Activated naive CD8-positive, alpha-beta T cell treated with anti-CD3 and anti-CD28 coated beads for 36 hours (primary cell): ENCODE measurements at places on chromosomes 6 and 20. TPM values are rescaled to one million over a fixed set of nuclear protein-coding genes. Genes with fewer than 3 reads are reported as not detected.
A peak's percentile ranks its signal among the peaks of the same experiment; 100 is the strongest.

DNA sequence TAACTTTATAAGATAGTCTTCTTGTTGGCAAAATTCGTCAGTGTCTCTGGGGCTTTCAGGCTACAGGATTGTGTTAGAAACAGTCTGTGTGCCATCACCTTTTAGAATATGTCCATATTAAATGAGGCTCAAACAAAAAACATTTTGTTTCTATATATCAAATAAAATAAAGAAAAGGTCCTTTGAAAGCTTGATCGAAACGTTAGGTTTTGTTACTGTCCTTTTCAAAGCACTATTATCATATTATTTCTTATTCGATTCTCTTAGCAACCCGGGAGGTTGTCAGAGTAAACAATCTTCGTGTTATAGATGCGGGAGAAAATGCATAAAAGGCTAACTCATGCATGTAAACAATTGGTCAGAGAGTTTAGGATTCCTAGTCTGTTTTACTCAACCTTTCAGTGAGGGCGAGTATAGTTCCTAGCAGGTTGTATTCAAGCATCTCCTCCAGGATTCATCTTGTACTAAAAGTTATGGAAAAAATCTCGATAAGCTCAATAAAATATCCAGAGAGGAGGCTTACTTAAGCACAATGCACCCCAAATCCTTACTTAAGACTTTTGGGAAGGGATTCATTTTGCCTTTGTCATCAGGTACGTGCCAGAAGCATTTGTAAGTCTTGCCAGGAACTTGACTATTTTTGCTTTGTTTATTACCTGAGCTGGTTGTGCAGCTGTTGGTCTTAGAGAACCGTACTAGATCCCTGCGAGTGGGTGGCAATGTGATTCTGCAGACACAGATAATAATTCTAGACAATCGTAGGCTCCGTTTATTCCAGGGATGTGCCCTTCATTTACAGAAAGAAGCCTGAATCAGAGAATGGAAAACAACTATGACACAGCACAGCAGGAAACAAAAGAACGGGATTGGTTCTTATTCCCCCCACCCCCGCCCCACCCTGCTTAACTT is 159.6 kb upstream of the ZNF217 start:
- no peak for DNase-seq

GRCh38 chr6:36666287-36666686 is 12.2 kb upstream of the CDKN1A start:
- no peak for DNase-seq

- DNase-seq, result no peak
These were observed 9.6 kb upstream of the HSF2 start for GRCh38 chr6:122389704-122390372.

DNA sequence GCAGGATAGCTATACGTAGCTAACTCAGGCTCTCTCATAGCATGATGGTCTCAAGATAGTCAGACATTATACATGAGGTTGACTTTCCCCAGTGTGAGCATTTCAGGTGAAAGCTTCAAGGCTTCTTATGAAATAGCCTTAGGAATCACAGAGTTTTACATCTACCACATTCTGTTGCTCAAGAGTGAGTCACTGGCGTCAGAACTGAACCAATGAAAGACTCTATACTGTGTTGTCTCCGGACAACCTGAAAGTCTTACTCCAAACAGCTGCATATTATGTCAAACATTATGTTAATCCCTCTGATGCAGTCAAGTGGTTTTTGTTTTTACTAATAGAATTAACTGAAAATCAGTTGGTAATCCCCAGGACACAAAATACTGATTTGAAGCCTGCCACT is 79.8 kb upstream of the TRDN start:
- DNase-seq, result no peak

GRCh38 chr20:41359541-41360011 is 7.0 kb downstream of the EMILIN3 start:
- no peak for DNase-seq

BIRC7 gene
- 0.34 TPM for total RNA-seq

GRCh38 chr6:163719028-163719742 is 304.7 kb downstream of the QKI start:
- DNase-seq, result no peak

CTAGE9 gene
- total RNA-seq, result not detected

DNA sequence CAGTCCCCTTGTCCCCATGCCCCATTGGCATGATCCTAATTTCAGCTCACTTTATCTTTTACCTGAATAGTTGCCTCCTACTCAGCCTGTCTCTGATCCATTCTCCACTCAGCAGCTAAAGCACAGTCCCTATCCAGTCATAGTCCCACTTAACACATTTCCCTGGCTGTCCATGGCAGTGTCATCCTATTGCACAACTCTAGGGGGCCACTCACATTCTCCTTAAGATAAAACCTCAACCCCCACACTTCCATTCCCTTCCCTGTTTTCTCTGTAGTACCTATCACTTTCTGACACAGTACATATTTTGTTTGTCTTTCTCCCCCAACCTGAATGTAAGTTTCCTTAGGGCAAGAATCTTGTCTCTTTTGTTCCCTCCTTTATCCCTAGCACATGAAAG is 220.9 kb upstream of the PLN start:
- DNase-seq, result no peak

DNA sequence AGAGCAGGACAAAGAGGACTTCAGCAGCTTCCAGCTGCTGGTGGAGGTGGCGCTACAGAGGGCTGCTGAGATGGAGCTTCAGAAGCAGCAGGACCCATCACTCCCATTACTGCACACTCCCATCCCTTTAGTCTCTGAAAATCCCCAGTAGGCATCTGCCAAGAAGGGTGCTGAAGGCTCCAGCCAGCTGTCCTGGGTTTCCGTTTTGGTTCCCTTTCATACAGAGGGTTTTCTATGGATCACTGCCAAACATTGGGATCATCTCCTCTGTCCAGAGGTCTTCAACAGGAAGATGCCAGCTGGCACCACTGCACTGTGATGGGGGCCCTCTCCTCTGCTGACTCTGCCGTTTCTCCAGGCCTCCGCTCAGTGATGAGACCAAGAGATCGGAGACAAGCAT is 14.3 kb upstream of the RAB5IF start:
- DNase-seq, result no peak

DNA sequence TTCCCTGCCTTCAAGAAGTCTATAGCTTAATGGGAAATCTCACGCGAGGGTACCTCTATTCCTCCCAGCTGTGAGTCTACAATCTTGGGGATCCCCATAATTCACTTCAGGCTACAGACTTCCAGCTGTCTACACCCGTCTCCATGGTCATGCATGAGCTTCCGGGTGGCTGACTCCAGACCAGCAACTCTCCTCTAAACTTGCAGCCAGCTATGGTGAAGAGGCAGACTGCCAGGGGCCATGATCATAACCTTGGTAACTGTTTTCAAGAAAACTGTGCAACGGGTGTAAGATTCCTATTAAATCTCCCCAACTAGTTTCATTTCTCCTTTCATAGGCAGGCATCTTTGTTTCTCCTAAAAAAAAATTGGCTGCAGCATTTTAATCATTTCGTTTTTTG is 534.4 kb upstream of the CHD6 start:
- DNase-seq, result no peak

RBM12 gene
- 161 TPM for total RNA-seq

- no peak for DNase-seq
These were observed 80.6 kb downstream of the NCOA7 start for GRCh38 chr6:125871365-125871764.

GRCh38 chr6:31128093-31128676 is 7.9 kb upstream of the CDSN start:
- DNase-seq, result peak; percentile 62

DNA sequence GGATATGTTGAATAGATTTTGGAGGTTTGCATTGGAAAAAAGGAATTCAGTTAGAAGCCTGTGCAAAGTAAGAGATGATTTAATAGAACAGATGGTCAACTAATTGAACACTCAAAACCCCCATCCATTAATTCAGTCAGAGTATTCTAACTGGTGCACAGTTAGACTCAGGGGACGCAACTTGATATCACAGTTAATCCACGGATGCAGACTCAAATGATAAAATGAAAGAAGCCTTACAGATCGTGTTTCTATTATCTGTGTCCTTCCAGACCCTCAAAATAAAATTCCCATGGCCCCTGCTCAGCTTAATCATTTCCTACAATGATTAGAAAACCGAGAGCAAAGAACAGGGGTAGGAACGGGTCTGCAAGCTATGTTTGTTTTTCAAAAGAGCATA is 45.4 kb upstream of the DTNBP1 start:
- DNase-seq, result no peak

TFAP2A gene
- not detected for total RNA-seq

- peak; percentile 56 for DNase-seq
These were observed 43.4 kb downstream of the RALY start for GRCh38 chr20:34037121-34037520.

MDFI gene
- total RNA-seq, result not detected

- peak; percentile 13 for DNase-seq
These were observed 175.7 kb upstream of the SNX9 start for GRCh38 chr6:157647261-157647915.

DNA sequence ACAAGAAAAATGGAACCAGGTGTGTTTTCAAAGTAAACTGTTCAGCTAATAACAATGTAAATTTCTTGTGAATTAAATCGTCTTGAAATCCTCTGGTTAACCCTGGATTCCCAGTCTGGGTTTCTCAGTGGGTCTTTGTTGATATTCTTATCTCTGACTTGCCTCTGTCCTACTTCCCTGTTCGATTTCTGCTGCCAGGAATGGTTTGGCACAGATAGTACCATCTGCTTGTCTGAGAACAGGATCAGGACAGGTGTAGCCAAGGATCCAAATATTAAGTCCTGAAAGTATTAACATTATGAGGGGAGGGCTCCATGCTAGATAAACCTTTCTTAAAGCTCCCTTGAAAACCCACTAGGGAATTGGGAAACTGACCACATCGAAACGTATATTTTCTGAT is 30.1 kb downstream of the ARFGEF2 start:
- no peak for DNase-seq

DNA sequence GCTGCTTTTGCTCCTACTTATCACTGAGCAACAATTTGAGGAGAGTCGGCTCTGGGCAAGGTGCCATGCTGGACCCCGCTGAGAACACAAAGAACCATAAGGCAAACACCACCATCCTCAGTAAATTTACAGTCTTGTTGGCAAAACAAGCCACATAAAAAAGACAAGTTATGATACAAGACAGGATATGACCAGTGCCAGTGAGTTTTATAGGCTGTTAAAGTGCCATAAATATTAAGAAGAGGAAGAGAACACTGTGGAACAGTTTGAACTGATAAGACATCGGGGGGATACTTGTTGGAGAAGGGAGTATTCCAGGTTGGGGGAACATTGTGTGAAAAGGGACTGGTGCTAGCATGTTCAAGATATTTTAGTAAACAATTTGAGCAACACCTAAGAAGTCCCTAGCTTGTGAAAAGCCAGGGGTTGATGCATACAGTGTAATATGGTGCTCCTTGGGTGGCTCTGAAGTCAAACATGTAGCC is 25.3 kb upstream of the RIPOR2 start:
- DNase-seq, result no peak

SMOC2 gene
- not detected for total RNA-seq

- no peak for DNase-seq
These were observed 15.3 kb upstream of the HECA start for GRCh38 chr6:139119552-139119951.

DNA sequence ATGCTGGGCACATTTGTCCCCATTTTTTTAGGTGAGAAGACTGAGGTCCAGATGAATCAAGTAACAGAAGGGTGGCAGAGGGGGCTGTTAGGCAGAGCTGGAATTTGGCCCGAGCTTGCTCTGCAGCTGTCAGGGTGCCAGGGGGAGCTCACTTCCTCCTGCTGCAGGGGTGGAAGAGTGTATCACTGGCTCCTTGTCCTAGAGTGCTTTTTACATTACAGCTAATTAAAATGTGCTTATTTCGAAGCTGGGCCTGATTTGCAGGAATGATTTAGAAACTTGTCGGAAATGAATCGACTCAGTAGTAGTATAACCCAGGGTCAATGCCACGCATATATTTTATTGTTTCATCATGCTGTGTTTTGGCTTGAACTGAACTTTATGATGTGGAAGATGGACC is 11.1 kb downstream of the TOX2 start:
- DNase-seq, result peak; percentile 13

DNA sequence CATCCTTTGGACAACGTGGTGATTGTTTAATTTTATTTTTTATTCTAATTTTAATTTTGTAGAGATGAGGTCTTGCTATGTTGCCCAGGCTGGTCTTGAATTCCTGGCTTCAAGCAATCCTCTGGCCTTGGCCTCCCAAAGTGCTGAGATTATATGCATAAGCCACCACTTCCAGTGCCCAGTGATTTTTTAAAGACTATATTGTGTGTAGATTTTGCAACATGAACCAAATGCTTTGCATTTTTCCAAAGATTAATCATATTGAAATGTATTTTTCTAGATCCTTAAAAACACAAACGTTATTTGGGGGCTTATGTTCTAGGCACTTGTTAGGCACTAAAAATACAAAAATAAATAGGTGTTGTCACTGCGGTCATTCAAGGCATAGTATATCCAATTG is 117.6 kb upstream of the CCN2 start:
- DNase-seq, result no peak

ERMARD gene
- total RNA-seq, result 26.2 TPM

GRCh38 chr6:128456510-128457230 is 63.7 kb downstream of the PTPRK start:
- no peak for DNase-seq

GRCh38 chr6:31035862-31036497 is 25.7 kb downstream of the MUC22 start:
- no peak for DNase-seq

DNA sequence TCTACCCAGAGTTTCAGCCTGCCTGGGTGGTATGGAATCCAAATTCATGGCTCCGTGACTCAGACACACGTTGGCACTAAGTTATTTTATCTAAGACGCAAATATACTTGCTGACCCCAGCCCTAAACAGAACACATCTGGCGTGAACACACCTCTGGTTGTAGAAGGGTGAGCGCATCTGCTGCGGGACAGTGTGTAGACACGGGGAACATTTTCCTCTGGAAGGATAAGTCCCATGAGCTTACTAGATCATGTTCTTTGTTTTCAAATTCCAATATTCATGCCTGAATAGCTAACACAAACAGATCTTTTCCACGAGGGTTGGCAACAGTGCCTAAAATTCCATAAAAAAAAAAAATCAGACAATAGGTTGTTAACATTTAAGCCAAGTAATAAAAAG is 87.8 kb downstream of the TMEM170B start:
- DNase-seq, result no peak

- peak; percentile 56 for DNase-seq
These were observed 15.5 kb downstream of the SDCBP2 start for GRCh38 chr20:1313236-1313964.

EGFL8 gene
- 14.0 TPM for total RNA-seq

GRCh38 chr20:33656783-33657703 is 5.1 kb upstream of the C20orf144 start:
- no peak for DNase-seq

TMC2 gene
- not detected for total RNA-seq

CD40 gene
- total RNA-seq, result 4.6 TPM

CLPSL2 gene
- total RNA-seq, result not detected

- DNase-seq, result no peak
These were observed 12.5 kb downstream of the EEF1A2 start for GRCh38 chr20:63486300-63486855.

GRCh38 chr6:5315881-5316280 is 54.6 kb downstream of the FARS2 start:
- DNase-seq, result no peak

CD24 gene
- total RNA-seq, result 0.48 TPM
